ENCODE measurements at places on chromosomes 11 and 22.
A peak's percentile ranks its signal among the peaks of the same experiment; 100 is the strongest.

DNA sequence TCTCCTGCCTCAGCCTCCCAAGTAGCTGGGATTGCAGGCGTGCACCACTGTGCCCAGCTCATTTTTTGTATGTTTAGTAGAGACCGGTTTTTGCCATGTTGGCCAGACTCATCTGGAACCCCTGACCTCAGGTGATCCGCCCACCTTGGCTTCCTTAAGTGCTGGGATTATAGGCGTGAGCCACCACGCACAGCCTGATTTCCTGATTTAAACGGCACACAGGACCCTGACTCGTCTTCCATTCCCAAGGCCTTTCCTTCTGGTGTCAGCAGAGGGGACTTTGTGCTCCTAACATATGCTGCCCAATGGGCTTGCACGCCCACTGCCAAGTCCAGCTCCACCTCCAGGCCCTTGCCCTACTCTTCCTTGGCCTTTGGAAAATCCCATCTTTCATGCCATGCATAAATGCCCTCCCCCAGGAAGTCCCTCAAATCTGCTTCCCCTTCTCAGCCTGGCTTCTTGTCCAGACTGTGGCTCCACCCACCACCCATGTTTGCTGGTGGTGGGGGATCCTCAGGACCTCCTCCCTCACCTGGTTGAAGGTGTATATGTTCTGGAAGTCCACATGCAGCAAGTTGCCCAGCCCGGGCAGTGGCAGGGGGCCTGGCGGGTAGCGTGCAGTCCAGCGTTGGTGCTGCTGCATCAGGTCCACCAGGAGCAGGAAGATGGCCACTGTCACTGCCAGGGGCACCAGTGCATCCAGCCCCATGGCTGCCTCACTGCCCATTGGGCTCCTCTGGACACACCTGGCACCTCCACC is 23.9 kb upstream of the CYP2D6 start:
- no peak for DNase-seq

DNA sequence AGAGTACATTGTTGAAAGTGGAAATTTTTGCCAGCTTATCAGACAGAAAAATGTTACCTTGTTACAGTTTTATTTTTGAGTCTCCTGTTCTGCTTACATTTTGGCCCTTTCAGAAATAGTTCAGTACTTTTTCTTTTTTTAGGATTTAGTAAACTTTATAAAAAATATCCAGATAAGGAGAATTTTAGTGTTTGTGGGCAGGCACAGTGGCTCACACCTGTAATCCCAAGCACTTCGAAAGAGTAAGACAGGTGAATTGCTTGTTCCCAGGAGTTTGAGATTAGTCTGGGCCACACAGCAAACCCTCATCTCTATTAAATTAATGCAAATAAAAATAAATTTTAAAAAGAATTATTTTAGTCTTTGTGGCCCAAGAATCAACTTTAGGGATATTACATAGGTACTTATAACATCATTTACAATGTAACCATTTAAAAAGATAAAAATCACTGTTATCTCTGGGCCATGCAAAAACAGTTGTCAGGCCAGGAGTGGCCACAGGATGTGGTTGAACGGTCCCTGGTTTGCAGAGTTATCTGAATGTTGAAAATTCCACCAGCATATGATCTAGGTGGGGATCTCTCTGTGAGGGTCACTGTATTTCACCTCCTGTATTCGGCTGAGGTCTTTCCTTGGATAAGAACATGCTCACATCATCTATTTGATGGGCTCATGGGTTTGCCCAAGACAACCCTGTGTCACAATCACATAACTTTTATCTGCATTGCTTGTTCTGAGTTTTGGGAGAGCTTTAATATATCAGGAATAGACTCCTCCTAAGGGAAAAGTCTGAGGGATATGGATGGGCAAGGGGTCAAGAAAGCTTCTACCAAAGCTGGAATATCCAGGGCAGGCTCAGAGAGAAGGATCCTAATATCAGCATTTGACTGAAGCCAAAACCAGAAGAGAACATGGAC is 91.5 kb downstream of the GGTLC2 start:
- DNase-seq = no peak

DNA sequence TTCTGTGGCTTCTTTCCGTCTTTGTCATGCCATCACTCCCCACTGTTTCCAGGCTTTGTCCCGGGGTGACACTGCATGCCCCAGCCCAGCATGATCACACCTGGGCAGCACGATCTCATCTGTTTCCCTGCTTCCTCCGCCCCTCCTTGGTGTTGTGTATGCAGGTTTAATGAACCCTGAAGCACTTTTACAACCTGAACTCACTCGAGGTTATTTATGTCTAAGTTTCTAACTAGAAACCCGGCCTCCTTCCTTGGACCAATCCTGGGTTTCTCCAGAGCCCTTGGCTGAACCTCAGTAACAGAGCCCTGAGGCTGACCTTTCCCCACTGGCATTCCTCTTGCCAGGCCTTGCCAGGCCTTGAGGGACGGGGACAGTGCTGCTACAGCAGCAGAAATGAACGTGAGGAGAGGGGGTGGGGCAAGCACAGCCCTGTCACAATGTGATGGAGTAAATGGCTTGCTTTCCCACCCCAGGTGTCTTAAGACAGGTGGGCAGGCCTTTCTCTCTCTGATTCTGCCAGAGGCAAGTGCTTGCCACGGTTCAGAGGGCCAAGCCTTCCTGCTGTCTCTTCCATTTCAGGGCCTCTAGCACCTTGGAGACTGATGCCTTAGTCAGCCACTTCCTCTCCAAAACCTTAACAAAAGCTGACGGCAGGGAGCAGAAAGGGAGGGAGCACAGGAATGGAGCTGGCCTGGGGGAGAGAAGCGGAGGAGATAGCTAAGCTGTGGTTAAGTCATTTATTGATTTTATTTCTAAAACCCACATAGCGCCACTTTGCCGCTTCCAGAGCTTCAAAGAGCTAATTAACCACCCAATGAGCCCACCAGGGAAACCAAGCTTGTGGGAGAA is 3.1 kb upstream of the PYGM start:
- peak; percentile 60 for DNase-seq

- no peak for DNase-seq
Observed at GRCh38 chr11:46913484-46913883, 4.9 kb downstream of the LRP4 start.

DNA sequence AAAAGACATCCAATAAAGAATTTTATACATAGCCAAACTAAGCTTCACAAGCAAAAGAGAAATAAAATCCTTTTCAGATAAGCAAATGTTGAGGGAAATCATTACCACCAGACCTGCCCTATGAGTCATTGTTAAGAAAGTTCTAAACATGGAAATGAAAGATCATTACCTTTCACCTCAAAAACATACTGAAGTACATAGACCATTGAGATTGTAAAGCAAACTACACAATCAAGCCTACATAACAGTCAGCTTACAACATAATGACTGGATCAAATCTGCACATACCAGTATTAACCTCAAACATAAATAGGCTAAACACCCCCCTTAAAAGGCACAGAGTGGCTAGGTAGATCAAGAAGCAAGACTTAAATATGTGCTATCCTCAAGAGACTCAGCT is 501.0 kb upstream of the LUZP2 start:
- peak; percentile 48 for DNase-seq

- no peak for DNase-seq
Observed at GRCh38 chr22:45547731-45548130, 45.0 kb downstream of the FBLN1 start.

DNA sequence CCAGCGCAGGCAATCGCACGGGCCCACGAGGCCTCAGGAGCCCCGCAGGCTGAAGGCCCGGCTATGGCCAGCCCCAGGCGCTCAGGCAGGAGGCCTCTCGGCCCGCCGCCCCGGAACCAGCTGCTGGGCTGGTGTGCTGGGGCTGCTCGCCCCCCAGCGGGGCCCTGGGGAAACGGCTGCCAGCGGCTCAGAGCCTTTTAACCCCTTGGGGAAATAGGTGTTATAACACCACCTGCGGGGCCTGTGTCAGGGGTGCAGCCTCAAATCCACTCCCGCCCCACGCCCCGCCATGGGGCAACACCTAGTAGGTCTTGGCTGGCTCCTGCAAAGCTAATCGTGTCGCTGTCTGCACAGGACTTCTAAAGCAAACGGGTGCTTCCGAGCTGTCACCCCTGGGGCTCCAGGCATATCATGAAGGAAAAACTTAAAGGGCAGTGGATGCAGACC is 237.4 kb downstream of the TTC28 start:
- DNase-seq = peak; percentile 83

DNA sequence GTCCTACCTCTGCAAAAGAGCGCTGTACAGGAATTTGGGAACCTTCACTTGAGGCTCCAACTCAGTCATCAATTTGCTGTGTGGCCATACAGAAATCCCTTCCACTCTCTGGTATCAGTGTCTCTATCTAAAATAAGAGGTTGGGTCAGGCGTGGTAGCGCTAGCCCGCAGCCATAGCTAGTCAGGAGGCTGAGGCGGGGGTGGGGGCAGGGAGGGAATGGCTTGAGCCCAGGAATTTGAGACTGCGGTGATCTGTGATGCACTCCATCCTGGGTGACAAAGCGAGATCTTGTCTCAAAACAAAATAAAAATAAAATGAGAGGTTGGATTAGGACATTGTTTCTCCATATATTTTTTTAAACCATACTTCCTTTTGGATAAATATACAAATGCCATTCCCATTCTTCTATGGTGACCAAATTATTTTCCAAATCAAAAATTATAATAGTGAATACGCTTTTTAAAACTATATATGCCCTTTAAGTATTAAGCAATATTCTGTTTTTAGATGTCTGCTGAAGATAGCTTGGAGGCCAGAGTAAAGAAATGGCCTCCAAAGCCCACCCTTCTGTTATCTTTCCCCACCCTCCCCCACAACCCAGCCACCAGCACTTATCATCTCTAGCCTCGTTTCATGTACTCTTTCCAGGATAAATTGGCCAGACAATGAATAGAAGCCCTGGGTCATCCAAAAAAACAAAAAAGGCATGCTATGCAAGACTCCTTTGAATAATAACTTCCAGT is 87.2 kb downstream of the PLEKHA7 start:
- DNase-seq = no peak

DNA sequence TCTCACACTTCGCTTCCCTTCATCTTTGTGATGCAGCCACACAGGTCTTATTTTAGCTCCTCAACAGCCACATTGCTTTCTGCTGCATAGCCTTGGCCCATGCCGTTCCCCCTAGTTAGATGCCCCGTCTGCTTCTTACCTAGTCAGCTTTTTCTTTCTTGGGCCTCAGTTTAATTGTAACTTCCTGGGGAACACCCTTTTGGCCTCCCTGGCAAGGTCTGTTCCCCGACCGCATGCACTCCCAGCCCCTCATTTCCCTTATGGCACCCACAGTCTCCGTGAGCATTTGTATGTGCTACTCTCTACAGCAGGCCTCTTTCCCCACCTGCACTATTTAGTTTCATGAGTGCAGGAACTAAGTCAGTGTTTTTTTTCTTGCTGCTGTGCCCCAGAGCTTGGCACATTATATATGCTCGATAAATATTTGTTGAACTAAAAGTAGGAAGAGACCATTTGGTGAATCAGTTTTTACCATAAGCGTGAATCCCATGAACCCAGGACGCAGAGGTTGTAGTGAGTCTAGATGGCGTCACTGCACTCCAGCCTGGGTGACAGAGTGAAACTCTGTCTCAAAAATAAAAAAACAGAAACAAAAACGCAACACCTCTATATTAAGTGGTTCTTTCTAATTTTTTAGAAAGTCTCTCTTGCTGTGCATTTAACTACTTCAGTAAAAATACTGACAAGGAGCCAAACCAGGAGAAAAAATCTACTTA is 38.5 kb downstream of the TNRC6B start:
- DNase-seq = no peak

GRCh38 chr11:1782031-1782590 is 18.4 kb upstream of the CTSD start:
- DNase-seq = no peak

DNA sequence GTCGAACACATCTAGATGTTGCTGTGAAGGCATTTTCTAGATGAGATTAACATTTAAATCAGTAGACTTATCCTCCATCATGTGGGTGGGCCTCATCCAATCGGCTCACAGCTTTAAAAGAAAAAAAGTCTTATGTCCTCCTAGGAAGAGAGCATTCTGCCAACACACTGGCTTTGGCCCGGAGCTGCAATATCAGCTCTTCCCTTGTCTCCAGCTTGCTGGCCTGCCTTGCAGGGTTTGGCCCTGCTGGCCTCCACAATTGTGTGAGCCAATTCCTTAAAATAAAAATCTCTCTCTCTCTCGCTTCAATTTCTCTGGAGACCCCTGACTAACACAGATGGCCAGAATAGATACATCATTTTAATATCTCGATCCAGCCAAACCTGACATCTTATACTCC is 13.1 kb upstream of the ABCC8 start:
- DNase-seq = no peak

- peak; percentile 61 for DNase-seq
Observed at GRCh38 chr11:102530558-102530957, at the start of gene MMP7. TSS of gene MMP7 (minus strand) at chr11:102530747. CDS start at chr11:102530700, 47 bp downstream.

- DNase-seq = no peak
Observed at GRCh38 chr11:120875986-120876385, 147.9 kb upstream of the TBCEL start.

GRCh38 chr11:61955422-61956135 is 5.4 kb downstream of the BEST1 start:
- DNase-seq = no peak

- DNase-seq = peak; percentile 84
Observed at GRCh38 chr22:48492366-48493320, 1335.0 kb downstream of the BRD1 start.

GRCh38 chr11:111733016-111733415 is 33.2 kb downstream of the PPP2R1B start:
- peak; percentile 84 for DNase-seq

DNA sequence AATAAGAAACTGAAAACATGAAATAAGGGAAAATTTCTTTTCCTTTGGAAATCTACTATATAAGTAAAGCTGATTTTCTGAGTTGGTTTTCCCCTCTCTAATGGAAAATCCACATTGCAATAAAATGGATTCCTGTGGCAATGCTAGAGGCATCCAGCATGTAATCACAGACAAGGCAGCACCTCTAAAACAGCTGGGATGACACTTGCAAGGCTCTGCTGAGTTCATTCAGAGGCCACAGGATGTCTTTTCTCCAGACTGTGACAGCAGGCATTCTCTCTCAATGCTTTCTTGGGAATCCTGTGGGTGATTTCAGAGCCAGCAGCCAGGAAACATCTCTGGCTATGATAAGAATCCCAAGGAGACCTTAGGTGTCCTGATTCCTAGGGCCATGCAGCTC is 201.3 kb upstream of the BLID start:
- DNase-seq = peak; percentile 87

GRCh38 chr22:44802071-44802700 is 49.8 kb downstream of the ARHGAP8 start:
- DNase-seq = no peak

DNA sequence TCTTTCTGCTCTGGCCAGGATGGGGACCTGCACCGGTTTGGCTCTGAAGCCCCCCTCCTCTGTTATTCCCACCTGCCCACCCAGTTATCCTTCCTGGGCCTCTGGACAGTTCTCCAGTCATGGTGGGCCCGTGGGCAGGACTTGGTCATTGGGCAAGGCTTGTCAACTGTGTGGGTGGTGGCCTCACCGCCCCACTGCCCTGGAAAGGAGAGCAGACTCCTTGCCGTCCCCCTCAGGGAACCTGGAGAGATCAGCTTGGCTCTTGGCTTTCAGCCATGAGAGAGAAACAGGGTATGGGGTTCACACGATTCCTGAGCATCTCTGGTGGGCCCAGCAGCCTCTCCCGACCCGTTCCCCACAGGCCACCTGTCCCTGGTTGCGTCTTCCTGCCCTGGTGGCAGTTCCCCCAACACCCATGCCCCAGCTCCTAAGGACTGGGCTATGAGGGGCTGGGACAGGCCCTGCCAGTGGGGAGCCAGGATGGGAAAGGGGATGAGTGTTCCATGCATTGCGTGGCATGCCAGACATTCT is 92.3 kb downstream of the MORC2 start:
- DNase-seq = no peak

Data from fibroblast of skin of abdomen (primary cell).